ENCODE measurements at places on chromosomes 13 and 19.

DNA sequence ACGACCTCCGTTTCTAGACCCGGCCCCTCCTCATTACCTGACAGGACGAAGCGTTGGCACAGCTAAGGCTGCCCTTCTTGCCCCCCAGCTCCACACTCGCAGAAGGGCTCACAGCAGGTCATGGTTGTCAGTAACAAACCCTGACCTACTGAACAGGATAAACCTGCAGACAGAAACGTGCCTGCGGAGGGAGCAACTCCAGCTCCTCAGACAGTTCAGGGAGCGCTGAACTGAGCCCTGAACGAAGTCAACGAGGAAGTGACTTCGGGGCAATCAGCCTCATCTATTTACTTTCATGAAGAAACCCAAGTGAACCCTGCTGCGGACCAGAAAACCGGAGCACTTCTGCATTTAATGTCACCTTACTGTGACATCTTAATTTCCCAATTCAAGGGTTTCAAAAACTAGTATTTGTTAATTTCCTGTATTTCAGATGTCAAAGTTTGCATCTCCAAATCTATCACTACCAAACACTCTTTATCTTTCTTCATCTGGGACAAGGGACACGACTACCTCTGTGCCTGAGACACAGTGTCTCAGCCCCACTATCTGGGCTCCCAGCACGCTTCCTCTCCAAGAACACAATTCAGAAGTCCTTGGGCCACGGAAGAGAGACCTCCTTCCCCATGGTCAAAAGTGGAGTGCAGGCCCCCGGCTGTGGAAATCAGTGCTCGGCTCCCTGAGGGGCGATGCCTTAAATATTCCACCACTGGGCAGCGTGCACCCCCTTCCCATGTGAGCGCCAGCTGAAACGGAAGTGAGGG lies 40.2 kb downstream of the CARS2 start:
- no peak for DNase-seq

DNA sequence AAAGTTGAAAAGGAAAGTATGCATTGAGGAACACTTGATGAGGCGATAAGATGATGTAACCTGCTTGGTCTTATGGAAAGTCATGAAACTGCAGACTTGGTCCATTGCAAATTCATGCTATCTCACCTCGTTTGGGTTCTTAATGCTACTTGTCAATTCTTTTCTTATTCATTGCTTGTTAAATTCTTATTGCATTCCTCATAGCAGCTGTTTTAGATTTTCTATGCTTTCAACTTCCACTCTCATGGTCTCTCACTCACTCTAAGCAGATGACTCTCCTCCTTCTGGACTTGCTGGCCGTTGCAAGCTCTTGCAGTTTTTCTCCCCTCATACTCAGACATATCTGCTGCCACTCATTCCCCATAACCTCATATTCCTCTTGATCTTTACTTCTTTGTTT lies 67.8 kb upstream of the CSNK1A1L start:
- DNase-seq: no peak

GRCh38 chr13:80132741-80133601 lies 208.0 kb downstream of the SPRY2 start:
- no peak for DNase-seq

DNA sequence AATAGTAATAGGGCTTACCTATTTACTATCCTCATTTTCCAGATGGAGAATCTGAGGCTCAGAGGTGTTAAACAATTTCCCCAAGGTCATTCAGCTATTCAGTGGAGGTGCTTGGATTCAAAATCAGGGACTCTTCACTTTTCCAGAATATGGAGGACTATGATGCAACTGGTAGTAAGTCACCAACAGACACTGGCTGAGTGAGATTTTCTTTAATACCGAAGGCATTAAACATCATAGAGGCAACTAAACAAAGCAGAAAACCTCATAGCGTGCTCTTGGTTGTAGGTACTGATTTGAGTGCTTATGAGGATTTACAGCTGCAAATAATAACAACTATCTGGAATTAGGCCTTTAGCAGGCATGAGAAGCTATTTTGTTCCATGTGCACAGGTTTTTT lies 134.4 kb downstream of the DLEU7 start:
- no peak for DNase-seq

DNA sequence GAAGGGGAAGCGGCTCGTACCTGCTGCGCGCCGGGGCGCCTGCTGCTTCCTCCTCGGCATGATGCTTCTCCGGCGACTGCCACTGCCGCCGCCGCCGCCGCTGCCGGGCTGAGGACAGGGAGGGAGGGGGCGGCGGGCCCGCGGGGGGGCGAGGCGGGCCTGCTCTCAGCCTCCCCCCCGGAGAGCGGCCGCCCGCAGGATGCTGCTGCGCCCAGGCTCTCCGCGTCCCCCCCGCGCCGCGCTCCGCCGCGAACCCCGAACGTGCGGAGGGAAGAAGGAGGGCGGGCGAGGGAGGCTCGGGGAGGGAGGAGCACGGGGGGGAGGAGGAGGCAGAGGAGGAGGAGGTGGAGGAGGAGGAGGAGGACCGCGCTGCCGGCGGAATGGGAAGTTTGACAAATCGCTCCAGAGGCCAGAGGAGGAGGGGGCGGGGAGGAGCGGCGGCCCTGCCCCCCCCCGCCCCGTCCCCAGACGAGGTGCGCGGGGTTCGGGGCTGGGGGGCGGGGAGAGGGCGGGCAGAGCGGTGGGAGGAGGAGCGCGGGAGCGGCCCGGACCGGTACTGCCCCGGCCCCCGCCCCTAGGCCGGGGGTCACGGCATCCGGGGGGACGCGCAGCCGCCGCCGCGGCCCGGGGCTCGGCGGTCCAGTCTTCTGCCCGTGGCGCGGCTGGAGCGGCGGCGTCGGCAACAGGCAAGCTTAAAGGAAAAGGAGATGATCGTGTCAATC lies at the start of gene TSHZ3:
TSHZ3 (minus strand) TSS at position 277 of the 722 bp plus-strand sequence; CDS start at position 60, 217 bp downstream.
- no peak for DNase-seq

DNA sequence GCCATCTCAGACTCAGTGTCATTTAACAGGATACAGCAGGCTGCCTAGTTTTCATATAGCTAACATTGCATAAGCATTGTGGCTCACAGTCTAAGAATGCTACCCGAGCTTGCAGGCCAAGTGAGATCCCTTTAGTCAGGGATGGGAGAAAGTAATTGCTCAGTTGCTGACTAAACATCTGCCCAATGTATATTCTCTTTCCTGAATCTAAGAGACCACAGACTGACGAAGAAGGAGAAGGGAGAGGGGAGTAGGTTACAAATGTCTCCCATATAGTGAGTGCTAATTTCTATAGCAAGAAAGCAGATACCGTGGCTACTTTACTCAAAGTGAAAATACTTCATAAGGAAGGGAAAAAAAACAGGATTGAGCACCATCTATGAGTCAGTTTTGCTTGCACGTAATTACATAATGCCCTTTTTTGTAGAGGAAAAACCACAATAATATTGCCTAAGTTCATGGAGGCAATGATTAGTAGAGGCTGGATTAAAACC lies 453.9 kb downstream of the COG6 start:
- no peak for DNase-seq

- DNase-seq: no peak
These were observed 2.1 kb upstream of the ADGRE3 start for GRCh38 chr19:14676762-14677161.

DNA sequence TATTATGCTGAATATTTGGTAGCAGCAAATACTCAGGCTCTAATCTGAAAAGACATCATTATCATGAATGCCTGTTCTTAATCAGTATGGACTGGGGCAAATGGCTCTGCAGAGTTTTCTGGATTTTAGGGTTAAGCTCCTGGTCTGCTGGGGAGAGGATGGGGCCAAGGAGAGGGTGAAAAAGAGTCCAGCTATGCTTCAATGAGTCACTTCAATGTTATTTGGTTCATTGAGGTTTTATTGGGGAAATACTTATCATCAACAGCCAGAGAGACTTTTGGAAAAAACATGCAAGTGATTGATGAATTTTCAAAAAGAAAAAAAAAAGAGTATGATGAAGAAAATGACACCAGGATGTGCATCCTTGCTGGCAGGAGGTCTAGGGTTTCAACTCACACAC lies 278.3 kb downstream of the UQCRFS1 start:
- no peak for DNase-seq

Measured in NCI-H1436 treated with DMSO at 0.1 percent for 48 hours (cell line).